Right atrium auricular region (tissue), 2 donors: ENCODE measurements at places on chromosomes 16 and 17.

GRCh38 chr17:45265821-45266220, 3.9 kb upstream of the SPATA32 start:
- no peak for DNase-seq

- DNase-seq, result no peak
Measured at GRCh38 chr17:17931159-17931558, 41.0 kb downstream of the TOM1L2 start.

DNA sequence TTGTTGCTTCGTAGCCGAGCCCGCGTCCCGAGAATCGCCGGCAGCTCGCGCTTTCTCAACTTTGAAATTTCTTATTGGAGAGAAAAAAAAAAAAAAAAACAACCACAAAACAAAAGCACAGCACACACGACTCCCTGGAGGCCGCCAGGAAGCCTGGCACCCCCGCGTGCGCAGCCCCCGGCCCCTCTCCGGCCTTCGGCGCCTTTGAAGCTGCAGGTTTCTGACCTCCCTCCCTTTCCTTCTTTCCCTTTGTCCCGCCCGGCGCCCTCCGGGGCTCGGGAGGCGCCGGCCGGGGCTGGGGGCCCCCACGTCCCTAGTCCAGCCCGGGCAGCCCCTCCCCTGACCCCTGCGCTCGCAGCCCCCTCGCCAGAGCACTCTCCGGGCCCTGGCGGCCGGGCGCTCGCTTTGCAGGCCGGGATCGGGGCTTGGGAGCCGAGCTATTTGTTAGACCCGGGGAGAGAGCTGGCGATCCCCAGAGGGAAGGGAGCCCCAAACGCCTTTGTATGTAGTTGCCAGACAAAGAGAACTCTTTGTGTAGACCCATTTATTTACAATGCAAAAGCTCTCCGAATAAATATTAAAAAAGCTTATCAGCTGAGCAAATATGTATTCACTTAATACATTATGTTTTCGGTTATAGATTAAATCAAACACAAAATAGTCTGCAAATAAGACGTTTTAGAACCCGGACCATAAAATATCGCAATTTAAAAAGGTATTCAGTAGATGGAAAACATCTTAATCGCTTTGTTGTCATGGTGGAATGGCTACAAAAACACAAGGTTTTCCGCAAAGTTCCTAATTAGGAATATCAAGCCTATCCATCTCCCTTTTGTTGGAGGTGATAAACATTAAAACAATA, 2.3 kb downstream of the BAHCC1 start:
- DNase-seq, result no peak

DNA sequence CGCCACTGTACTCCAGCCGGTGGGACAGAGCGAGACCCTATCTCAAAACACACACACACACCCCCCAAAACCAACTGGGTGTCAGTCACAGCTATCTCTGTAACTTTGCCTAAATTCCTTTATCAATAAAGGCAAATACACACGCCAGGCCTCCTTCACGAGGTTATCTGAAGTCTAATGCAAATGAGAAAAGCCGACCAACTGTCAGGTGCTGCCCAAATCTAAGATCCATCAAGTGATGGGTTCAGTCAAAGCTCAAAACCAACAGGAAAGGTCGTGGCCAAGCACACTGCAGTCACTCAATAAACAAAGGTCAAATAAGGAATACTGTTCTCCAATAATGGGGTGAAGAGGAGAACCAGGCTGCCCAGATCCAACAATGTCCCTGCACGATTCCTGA, 1.1 kb downstream of the ANKFY1 start:
- DNase-seq, result no peak
